ENCODE measurements at places on chromosomes 13 and 19.

DNA sequence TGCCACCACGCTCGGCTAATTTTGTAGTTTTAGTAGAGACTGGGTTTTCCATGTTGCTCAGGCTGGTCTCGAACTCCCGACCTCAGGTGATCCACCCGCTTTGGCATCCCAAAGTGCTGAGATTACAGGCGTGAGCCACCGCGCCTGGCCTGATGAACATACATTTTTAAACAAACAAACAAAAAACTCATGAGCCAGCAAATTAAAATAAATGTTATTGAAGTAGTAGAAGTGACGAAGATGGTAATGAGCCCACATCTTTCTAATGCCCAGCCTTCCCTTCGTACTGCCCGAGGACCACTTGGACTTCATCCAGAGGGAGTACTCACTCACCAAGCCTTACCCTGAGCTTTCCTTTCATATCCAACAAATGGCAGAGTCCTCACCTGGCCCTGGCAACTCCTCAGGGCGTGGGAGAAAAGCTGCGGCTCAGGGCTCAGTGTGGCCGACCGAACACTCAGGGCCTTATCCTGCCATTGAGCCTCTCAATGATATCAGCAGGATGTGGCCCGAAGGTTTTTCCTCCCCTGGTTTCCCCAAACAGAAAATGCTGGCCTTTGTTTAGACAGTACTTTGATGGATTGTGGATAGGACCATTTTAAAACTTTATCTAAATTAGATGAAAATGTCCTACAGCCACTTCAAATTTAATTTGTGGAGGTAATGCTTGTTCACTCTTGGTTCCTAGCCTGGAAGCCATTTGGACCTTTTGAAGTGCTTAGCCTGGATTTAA, 22.8 kb upstream of the ABCC4 start:
- no peak for DNase-seq

- DNase-seq, result no peak
Observed at GRCh38 chr19:3683405-3684053, 16.7 kb downstream of the PIP5K1C start.

DNA sequence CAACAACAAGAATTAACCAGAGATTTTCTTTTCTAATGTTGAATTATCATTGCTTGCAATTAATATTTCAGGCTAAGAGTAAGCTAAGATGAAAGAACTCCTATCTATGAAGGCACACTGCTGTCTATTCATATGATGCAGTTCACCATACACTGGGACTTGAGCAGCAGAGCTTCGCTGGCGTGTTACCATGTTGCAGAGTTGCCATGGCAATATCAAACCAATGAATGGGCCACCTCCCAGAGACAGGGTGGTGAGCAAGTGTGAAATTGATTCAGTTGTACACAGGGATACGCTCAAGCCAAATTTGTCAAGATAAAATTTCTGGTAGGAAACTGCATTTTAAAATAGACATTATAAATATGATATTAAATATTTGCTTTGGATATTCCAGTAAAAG, 69.3 kb upstream of the MYO16 start:
- DNase-seq, result no peak

GRCh38 chr13:43579321-43579720, 207.5 kb downstream of the ENOX1 start:
- DNase-seq, result no peak

GRCh38 chr19:11233073-11233472, 6.3 kb upstream of the ANGPTL8 start:
- DNase-seq, result no peak

- DNase-seq, result no peak
Observed at GRCh38 chr13:100234524-100235136, 145.7 kb downstream of the PCCA start.

GRCh38 chr19:19335408-19336158, 15.0 kb downstream of the MAU2 start:
- no peak for DNase-seq

DNA sequence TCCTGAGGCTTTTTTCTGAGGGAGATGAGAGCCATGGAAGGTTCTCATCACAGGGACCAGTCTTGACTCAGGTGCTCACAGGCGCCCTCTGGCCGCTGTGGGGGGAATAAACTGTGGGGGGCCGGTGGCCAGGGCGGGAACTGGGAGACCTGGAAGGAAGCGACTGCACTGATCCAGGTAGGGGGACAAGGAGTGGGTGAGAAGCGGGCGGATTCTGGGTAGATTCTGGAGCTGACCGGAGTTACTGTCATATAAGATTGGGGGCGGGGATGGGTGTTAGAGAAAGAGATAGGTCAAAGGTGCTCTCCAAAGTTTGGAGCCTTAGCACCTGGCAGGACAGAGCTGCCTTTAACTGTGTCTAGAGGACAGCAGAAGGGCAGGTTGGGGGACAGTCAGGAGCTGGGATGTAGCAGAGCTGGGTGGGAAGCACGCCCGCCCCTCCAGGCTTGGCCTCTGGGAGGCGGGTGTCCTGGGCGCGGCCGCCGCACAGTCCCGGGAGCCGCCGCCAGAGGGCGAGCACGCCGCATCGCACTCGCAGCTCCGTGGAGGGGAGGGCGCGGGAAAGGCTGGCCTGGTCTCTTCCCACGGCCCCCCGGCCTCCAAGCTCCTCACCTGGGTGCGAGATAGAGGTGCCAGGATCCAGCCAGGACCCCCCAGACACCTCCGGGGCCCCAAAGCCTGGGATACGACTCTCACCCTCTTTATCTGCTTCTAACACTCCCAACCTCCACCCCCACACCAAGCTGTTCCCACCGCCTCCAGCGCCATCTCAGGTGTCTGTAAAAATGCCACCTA, 4.2 kb upstream of the DAND5 start:
- DNase-seq, result peak; percentile 87

DNA sequence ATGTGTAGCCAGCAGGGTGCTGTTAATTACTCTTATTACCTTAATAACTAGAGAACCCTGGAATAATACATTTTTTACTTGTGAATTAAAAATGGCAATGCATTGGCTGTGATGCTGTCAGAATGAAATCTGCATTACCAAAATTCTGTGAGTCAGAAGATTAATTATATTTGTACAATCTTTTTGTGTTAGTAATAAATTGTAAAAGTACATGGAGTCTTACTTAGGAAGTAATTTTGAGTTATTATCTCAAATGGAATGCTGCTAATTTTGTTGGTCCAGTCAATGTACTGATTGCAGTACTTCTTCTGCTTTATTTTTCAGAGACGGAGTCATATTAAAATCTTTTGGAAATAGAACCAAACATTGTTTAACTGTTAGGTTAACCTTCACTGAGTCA, 152.0 kb upstream of the SLC10A2 start:
- DNase-seq, result no peak

- no peak for DNase-seq
Observed at GRCh38 chr13:78845656-78846365, 186.9 kb upstream of the OBI1 start.

- no peak for DNase-seq
Observed at GRCh38 chr13:61777271-61777670, 361.6 kb upstream of the PCDH20 start.

DNA sequence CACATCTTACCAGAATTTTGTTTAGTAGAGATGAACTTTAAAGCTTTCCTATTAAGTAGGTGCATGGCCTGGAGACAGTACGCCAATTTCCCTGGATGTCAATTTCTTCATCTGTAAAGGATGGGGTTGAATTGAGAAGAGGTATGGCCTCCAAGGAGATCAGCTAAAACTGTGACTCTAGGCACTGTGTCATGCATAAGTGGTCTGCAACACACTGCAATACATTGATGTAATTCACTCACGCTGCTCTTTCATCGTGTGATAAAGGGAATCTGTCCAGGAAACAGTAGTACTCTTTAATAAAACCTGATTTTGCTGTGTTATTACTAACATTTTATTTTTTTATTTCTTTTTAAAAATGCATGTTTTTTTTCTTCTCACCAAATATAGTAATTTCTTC, 795.8 kb downstream of the DIAPH3 start:
- DNase-seq, result no peak

- no peak for DNase-seq
Observed at GRCh38 chr19:39470724-39471339, 9.8 kb upstream of the TIMM50 start.

GRCh38 chr13:93558637-93559036, 332.0 kb downstream of the GPC6 start:
- DNase-seq, result no peak

- no peak for DNase-seq
Observed at GRCh38 chr19:38875656-38876395, 2.2 kb downstream of the RINL start.

- no peak for DNase-seq
Observed at GRCh38 chr13:73828811-73829210, 305.4 kb downstream of the KLF12 start.

GRCh38 chr13:72853000-72853399, 71.1 kb downstream of the PIBF1 start:
- no peak for DNase-seq

DNA sequence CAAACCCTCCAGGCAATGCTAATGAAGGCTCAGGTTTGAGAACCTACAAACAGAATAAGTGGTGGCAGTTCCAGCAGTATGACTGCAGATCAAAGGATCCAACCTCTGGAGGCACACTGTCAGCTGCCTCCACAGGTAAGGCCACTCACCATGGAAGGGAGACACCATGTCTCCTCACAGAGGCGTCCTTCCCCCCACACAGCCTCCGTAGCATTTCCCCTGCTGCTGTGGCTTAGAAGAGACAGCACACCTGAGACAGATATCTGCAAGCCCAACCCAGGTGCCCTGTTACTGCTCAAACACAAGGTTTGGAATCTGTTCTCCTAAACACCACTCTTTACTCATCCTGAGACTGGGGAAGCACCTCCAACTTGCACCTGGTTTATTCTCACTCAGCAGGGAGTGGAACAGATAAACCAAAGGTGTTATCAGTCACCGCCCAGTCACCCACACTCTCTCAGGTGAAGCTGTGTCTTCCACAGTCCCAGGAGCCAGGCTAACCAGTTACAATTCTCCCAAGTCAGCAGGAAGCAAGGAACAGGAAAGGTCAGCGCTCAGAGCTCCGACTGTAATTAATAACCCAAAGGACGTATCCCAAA, 311.2 kb downstream of the FOXO1 start:
- DNase-seq, result no peak

GRCh38 chr19:35041548-35042055, at the start of gene HPN:
Gene HPN, plus strand, starts transcription at chr19:35041721. Its CDS starts 786 bp downstream, at chr19:35042507.
- DNase-seq, result no peak

GRCh38 chr13:29703421-29703820, 107.9 kb upstream of the SLC7A1 start:
- DNase-seq, result no peak

GRCh38 chr19:14142262-14143190, 6.1 kb upstream of the ASF1B start:
- no peak for DNase-seq

- no peak for DNase-seq
Observed at GRCh38 chr19:46656541-46656940, 4.4 kb downstream of the DACT3 start.

DNA sequence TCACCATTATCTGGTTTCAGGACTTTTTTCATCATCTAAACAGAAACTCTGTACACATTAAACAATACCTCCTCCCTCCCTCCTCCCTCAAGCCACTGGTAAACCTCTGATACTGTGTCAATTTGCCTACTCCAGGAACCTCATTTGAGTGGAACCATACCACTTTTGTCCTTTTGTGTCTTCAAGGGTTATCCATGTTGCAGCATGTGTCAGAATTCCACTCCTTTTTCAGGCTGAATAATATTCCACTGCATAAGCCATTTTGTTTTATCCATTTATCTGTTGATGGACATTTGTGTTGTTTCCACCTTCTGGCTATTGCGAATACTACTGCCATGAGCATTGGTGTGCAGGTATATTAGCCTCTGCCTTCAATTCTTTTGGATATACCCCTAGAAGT, 27.5 kb downstream of the TGDS start:
- DNase-seq, result no peak

Data from activated naive CD4-positive, alpha-beta T cell treated with anti-CD3 and anti-CD28 coated beads, Interleukin-2, amount 10 ng/mL, durations not matched to agents 7 days and 5 days (primary cell).